NCI-H1436 treated with DMSO at 0.1 percent for 48 hours (cell line): ENCODE measurements at places on chromosomes 2 and 18.

GRCh38 chr2:32922501-32922900, 24.3 kb upstream of the LTBP1 start:
- DNase-seq, result no peak

GRCh38 chr2:102434655-102435381, 11.9 kb downstream of the IL18RAP start:
- no peak for DNase-seq

DNA sequence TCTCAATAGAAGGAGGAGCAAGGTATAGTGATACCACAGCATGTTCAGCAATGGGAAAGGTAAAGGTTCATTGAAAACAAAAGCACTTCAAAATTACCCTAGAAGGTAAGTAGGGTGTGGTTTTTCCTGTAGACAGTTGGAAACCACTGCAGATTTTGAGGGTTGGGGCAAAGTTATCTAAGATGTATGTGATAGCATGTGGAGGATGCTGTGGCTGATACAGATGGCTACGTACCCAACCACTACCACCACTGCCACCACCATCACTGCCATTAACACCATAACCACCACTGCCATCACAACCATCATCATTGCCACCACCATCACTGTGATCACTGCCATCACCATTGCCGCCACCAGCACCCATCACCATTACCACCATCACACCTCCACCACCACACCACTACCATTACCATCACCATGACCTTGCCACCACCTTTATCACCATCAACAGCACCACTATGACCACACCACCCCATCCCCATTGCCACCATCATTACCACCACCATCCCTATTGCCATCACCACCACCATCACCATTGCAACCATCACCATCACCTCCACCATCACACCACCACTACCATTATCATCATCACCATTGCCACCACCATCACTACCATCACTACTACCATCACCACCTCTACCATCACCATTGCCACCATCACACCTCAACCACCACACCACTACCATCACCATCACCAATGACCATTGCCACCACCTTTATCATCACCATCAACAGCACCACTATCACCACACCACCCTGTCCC, 3.7 kb downstream of the TMSB10 start:
- no peak for DNase-seq

GRCh38 chr18:67232991-67233390, 283.5 kb downstream of the DSEL start:
- no peak for DNase-seq

GRCh38 chr18:69172046-69172445, 228.6 kb upstream of the DOK6 start:
- DNase-seq, result no peak

GRCh38 chr18:12060182-12060870, 33.3 kb upstream of the ANKRD62 start:
- DNase-seq, result no peak

DNA sequence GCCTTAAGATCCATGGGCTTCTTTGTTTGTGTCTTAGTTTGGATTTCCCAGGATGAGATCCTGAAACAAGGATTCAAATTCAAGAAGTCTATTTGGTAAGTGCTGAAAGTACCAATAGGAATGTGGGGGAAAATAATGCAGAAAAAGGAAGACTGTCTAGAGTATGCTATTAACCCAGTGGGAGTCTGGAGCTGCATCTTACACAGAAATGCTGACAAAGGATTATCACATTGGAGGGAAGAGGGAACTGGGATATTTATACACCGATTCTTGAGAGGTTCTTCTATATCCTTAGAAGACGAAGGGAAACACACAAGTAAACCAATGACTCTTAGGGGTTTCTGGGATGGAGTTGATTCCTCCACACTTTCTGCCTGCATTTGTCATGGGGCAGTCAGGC, 294.8 kb upstream of the FIGN start:
- no peak for DNase-seq

- DNase-seq, result no peak
These were observed 6.8 kb upstream of the SLC1A4 start for GRCh38 chr2:64982311-64982857.

GRCh38 chr2:201369775-201370174, 12.6 kb upstream of the FLACC1 start:
- no peak for DNase-seq
